ENCODE measurements at places on chromosomes 3 and 15. TPM values are rescaled to one million over a fixed set of nuclear protein-coding genes. Genes with fewer than 3 reads are reported as not detected.

- no peak for DNase-seq
These were observed 63.8 kb downstream of the LRRC49 start for GRCh38 chr15:70956201-70956995.

- no peak for DNase-seq
These were observed 117.3 kb downstream of the RFX7 start for GRCh38 chr15:56126409-56126808.

DNA sequence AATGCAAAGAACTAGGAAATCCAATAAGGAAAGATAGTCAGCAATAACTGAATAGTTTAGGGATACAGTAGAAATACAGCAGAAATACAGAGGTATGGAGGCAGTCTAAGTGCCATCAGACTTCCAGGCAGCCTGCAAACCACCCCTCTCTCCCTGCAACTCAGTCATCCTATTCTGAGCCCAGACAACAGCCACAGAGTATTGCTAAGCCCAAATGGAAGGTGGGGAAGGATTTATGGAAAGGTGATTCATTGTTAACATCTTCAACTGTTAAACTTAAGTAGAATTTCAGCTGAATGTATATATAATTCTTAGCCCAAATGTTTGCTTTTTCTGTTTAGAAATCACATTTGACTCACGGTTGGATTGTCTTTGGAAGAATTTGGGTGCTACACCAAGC is 300.4 kb downstream of the RBMS3 start:
- no peak for DNase-seq

The TM4SF1 gene
- 232 TPM for polyA plus RNA-seq

- DNase-seq = no peak
These were observed 2.3 kb downstream of the INKA1 start for GRCh38 chr3:49805367-49805782.

The PP2D1 gene
- not detected for polyA plus RNA-seq

DNA sequence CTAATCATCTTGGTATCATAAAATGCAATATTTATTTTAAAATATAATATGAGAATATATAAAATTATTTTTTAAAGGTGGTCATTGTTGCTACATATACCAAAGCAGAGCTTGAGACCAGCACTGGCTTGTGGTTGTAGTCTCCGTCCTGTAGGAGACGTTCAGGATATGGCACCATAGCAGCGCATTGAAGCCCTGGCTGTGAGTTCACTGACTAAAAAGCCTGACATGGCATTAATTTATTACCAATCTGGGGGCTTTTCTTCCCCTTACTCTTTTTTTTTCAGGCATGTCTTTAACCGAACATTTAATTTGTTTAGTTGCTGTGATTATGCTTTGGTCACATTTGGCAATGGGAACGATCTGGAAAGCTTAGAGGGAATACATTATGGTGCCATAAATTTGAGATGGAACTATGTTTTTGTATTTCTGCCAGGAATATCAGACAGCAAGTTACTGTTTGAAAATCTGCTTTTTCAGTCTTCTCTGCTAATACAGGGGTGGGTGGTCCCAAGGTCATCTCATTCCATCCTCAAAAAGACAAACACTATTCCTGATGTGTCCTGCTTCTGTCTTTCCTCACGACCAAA is 108.5 kb downstream of the ZIC4 start:
- no peak for DNase-seq

The PCOLCE2 gene
- polyA plus RNA-seq = 0.96 TPM

DNA sequence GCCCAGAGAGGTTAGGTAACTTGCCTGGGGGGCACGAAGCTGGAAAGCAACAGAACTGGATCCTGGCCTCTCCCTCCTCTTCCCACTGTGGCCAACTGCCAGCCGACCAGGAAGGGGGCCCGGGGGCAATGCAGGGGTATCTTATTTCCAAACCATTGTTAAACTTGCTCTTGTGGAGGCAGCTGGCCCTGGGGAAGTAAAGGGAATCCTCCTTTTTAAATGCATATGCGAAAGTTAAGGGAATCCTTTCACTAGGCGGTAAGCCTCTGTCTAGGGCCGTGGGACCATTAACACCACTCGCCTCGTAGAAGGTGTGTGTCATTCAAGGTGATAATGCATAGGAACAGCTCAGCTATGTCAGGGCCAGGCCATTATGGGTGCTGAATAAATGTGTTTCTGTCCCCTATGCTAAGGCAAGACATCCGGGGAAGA is 68.6 kb downstream of the ST6GAL1 start:
- DNase-seq = no peak

- no peak for DNase-seq
These were observed 139.8 kb downstream of the ATG7 start for GRCh38 chr3:11411956-11412355.

- DNase-seq = no peak
These were observed 48.8 kb downstream of the GLB1 start for GRCh38 chr3:33047842-33048834.

GRCh38 chr3:171356251-171356650 is 104.0 kb downstream of the TNIK start:
- no peak for DNase-seq

- DNase-seq = no peak
These were observed 22.2 kb downstream of the SMAD3 start for GRCh38 chr15:67087507-67088172.

- no peak for DNase-seq
These were observed 20.4 kb downstream of the ACSBG1 start for GRCh38 chr15:78213956-78214355.

DNA sequence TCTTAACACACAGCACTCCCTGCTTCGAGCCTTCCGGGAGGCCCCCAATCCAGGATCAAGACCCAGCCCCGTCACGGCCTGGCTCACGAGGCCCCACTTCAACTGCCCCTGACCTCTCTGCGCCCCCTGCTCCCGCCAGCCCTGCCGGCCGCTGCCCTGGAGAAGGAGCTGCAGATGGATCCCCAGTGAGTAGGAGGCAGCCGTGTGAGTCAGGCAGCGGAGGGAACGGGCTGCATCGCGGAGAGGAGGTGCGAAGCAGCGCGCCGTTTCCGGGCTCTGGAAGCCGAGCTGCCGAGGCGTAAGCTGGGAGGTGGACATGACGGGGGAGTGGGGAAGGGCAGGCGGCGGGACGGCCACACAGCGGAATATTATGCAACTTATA is 133.4 kb downstream of the TPRA1 start:
- DNase-seq = no peak

DNA sequence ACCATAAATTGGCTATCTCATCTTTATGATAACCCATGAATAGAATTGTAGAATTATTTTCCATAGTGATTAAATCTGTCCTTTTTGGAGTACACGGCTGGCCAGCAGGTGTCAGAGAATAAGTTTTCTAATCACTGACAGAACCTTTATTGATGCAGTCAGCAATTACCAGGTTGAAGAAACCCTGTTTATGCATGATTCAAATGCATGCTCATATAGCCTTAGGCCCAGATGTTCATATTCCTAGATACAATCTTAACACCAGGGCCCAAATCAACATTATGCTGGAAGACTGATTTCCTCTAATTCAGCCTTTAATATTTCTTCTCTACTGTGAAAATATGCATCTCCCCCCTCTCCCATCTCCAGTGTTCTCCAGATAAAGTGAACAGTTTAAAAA is 243.5 kb upstream of the DCBLD2 start:
- DNase-seq = no peak

DNA sequence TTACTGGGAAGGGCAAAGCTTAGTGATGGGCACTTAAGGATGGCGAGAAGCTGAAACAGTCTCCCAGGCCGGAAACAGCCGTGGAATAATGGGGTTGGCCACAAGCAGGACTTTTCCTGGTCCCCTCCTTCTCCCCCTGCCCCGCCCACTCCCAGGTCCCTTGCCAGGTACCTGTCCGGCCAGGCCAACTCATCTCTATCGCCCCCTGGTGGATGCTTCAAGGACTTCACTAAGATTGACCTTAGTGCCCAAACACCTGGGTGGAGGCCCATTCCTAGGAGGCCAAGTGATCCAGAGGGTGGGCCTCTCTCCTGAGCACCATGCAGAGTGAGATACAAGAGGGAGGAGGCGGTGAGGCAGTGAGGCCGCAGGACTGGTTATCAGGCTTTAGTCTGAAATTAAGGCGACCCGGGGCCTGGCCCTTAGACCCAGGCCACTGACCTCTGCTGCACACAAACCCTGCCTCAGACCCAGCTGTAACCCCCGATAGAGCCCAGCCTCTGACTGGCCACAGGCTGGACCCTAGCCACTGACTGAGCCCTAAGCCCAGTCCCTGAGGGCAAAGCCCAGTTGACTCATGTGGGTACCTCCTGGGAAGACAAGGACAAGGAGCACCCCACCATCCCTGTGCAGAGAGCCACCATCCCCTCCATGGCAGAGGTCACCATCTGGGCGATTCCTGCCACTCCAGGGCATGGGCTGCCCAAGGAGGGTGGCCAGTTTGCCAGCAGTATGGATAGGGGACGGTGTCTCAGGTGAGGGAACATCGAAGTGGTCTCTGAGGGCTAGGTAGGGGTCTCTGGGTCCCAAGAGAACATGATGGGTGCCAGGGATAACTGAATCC is 37.6 kb downstream of the VIPR1 start:
- no peak for DNase-seq

DNA sequence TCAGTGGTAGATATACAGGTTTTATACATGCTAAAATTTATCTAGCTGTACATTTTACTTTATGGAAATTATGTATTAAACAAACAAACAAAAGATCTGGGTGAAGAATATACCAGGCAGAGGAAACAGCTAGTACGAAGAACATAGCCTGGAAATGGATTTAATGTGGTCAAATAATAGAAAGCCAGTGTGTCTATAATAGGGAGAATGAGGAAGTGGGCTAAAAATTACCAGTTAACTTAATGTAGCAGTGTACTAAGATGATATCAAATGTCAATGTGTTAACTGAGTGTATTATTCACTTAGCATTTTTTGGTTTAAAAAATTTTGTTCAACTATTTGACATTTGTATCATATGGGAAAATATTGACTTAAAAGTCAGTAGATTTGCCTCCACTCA is 22.8 kb upstream of the SLC15A2 start:
- DNase-seq = no peak

DNA sequence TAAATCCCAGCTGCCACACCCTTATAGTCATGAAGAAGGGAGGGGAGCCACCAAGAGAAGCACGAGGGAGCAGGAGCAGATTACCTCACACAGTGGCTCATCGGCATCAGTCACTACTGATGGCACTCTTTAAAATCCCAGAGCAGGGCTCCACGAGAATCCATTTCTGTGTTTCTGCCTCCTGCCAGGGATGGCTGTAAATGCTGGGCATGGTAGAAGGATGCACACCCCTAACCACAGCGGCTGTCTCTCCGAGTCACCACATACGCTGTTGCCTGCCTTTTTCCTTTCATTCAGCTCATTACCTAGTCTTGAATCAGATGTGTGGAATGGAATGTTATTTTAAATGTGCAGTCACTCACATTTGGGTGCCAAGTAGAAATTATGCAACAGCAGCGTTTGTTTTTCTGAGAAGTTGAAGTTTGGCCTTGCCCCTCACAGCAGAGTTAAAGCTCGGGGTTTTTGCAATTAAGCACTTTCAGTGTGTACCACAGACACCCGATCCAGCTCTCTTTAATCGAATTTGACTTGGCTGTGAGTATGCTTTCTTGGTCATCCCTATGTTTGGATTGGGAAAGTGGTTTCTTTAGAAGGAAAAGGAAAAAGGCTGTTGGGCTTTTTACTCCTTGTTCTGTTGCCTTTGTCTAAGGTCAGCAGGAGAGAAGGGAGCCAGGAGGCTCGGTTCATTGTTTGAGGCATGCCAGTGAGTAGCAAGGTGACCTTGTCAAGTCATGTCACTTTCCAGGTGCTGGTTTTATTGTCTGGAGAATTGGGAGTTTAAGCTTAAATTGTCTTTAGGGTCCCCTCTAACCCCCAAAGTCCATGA is 284.2 kb upstream of the TPM1 start:
- DNase-seq = no peak

DNA sequence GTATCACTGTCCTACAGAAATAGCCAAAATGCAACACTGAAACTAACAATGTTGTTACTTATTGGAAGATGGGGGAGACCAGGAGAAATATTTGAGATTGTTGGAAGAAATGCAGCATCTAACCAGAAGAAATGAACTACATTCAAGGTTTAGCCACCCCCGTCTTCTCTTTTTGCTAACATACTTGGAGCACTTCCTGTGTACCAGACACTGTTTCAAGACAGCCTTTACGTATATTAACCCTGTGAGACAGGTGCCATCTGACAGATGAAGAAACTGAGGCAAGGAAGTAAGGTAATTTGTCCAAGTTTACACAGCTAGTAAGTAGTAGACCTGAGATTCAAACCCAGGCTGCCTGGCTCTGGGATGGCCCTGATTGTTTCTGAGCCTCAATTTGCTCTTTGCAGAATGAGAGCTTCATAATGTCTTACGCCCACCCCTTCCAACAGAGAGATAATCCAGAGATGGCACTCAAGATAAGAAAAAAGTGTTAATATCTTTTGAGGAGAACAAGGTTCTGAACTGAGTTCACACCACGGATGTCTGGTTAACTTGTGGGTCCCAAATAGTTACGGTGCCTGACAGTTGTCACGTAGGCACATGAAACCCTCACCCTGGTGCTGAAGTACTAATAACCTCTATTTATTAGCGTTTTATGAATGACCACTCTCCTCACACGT is 26.1 kb downstream of the RASGRP1 start:
- DNase-seq = no peak

GRCh38 chr3:25385807-25386460 is 42.1 kb upstream of the RARB start:
- DNase-seq = no peak

- DNase-seq = no peak
These were observed 11.1 kb upstream of the EIF4A2 start for GRCh38 chr3:186772281-186772694.

DNA sequence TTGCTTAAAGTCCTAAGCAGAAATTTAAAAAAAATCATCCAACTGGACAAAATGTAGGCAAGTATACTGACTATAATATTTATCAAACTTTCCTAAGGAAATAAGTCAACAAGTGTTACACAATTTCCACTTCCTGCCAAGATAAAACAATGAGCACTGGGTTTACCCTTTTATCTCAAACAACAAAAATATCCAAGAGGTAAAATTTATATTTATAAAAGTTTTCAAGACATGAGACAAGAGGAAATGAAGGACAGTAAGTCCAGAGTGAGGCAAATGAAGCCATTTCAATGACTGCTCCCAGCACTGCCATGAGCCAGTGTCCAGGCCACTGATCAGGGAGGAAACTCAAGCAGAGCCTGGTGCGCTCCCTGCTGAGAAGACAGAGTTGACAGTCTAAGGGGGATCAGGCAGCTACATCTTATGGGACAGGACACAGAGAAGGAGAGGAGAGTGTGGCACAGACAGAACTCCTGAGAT is 439.4 kb downstream of the RAP2B start:
- no peak for DNase-seq

The PLXNB1 gene
- polyA plus RNA-seq = 18.3 TPM

GRCh38 chr3:135989242-135989641 is 23.7 kb downstream of the PPP2R3A start:
- DNase-seq = no peak

- DNase-seq = no peak
These were observed 288.1 kb upstream of the GPR149 start for GRCh38 chr3:154718053-154718452.

GRCh38 chr3:186810336-186810996 is 4.2 kb upstream of the RFC4 start:
- DNase-seq = no peak

DNA sequence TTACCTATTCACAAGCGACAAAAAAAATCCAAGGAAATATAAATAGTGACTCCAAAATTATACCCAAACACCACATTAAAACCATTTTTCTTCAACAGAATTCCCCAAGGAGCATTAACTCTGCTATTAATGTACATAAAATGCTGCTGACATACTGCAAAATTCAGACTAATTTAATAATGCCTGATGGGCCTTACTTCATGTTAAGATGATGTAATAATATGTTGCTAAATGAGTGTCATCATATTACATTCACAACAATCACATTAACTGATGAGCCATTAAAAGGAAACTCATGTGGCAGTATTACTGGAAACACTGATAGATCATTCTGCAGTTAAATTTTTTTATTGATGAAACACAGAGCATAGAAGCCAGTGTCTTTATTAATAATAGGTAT is 204.9 kb upstream of the CGNL1 start:
- no peak for DNase-seq

The GLDN gene
- polyA plus RNA-seq = 0.17 TPM
